ENCODE measurements at places on chromosomes 2 and 18. TPM values are rescaled to one million over a fixed set of nuclear protein-coding genes. Genes with fewer than 3 reads are reported as not detected.

VSNL1 gene
- total RNA-seq = 58.6 TPM

CCDC85A gene
- total RNA-seq = 24.3 TPM

CPLX4 gene
- total RNA-seq = 0.22 TPM

DLX1 gene
- total RNA-seq = not detected

DNA sequence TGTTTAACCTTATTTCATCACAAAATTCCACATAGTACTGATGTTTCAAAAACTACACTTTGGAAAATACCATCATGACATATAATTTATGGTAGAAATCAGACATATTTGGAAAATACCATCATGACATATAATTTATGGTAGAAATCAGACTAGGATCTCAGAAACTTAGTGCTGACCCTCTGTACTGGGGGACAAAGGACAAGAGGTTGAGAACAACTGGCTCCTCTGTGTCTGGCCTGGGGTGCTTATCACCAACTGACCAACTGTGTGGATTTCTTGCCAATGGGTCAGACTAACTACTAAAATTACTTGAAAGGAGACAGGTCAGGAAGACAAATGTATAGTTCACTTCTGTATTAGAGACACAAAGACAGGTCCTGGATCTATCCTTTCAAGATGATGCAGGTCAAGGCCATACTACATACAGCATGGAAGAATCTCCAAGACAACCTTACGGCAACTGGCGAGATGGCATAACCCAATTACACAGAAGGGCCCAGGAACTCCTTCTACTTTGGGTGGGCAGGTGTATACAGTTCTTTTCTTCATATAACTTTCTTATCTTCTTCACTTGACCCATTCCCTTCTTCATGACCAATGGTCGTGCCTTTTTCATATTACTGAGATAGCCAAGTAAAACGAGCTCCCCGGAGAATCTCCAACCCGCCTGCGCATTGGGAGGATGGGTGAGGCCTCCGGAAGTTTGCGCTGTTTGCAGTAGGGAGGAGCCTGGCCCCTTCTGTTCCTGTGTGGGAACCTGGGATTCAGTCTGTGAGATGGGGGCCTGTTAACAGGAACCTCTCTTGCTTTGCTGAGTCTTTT, 290.5 kb downstream of the AGPS start:
- no peak for DNase-seq

- no peak for DNase-seq
Observed at GRCh38 chr2:15940661-15941480, 521 bp downstream of the MYCN start.

DNA sequence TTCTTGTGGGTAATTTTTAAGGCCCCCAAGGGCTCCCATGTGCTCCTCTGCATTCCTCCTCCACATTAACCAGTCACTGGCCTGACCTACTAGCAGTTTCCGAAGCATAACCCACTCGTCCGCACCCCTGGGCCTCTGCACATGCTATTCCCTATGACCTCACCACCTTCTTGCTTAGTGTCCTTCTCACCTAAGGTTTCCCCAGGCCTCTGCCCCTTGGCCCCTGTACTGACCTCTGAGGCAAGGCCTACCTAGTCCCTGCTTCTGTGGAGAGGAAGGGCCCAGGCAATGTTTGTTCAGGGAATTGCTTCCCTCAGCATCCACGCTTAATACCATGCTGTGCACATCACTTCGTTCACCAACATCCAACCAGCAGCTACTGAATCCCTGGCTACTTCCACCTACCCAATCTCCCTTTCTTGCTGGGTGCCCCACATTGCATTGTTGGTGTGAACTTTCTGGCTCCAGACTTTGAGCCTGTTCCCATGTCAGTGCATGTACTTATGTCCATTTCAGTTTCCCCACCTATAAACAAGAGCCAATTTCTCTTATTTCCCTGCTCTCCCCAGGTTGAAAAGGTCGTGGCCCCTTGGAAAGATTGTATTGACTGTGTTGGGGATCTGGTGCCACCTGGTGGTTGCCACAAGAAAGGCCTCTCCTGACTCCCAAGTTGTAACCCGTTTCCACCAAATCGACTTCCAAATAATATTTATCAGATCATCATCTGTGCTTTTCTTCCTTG, 19.2 kb upstream of the TMEM177 start:
- DNase-seq = no peak

DNA sequence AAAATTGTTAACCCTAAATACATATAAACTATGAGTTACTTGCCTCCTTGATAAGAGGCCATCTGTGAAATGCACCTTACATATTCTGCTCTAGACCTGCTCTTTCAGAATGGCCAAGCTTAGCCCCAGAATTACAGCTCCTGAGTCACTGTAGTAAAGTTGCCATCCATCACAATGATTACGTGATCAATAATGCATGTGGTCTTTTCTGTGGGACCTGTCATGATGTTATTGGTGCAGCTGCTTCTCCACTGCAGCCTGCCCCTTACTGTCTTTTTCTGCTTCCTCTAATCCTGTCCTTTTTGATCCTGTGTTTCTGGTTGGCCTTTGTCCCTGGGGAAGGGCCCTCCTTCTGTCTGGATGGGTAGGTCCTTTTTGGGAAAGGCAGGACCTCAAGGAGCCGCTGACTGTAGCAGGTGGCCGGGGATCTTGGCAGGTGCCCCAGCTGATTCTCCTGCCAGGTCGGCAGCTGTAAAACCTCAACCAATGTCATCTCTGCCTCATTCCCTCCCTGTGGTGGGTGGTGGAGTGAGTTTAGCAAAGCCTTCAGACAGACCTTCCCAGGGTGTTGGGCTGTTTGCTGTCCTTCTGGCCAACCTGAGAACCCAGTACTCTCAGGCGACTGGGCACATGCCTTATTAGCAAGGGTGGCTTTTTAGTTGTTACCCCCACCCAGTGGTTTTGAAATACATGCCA, 126.2 kb upstream of the EML6 start:
- no peak for DNase-seq

DNA sequence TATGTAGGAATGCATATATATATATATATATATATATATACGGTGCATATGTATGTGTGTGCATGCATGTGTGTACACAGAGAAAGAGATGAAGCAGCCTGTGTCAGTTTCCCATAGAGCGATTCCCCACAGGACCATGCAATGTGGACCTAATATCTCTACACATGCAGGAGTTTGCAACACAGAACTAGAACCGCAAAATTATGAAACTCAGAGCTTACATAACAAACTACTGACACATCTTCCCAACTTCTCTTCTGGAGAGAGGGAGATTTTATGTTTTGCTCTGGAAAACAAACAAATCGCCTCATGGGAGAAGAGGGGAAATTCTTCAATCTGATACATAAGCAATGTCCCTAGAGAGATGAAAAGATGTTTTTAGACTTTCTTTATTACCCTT, 377.2 kb downstream of the LRATD1 start:
- DNase-seq = no peak

- DNase-seq = no peak
Observed at GRCh38 chr18:36043153-36043552, 24.2 kb downstream of the RPRD1A start.

- no peak for DNase-seq
Observed at GRCh38 chr2:88176352-88176984, 6.3 kb downstream of the THNSL2 start.

GRCh38 chr2:32124660-32125059, 41.0 kb upstream of the SLC30A6 start:
- DNase-seq = no peak

- no peak for DNase-seq
Observed at GRCh38 chr2:6730003-6730402, 135.7 kb downstream of the CMPK2 start.

Measured in spinal cord (tissue), 10 donors.